Hematopoietic multipotent progenitor cell treated with erythropoietin and hydrocortisone succinate and interleukin-3 and kit ligand, for 17 days (in vitro differentiated cells): ENCODE measurements at places on chromosomes 12 and 14.

GRCh38 chr12:65938807-65939206 is 114.5 kb downstream of the HMGA2 start:
- DNase-seq: no peak

DNA sequence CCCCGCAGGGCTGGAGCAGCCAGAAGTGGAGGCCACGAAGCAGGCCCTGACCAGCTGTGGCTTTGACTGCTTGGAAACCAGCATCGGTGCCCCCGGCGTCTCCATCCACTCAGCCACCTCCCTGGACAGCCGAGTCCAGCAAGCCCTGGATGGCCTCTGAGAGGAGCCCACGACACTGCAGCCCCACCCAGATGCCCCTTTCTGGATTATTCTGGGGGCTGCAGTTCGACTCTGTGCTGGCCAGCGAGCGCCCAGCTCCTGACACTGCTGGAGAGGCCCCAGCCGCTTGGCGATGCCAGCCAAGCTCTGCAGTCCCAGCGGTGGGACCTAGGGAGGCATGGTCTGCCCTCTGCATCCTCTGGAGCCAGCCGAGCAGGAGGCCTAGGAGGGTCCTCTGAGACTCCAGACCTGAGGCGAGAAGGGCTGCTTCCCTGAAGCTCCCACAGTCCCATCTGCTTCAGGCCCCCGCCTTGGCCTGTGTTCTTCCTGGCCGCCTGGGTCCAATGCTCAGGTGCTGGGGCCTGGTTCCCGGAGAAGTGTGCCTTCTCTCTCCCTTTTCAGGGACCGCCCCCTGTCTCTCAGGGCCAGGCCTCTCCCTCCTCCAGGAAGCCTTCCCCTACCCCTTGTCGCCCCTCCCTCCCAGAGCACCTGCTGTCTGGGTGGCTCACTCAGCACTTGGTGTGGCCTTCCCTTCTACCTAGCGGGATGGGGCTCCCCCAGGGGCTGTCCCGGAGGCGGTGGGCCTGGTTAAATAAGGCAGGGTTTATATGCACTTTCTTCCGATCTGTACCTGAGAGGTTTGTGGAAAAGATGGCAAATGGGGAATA is 23.0 kb downstream of the MVK start:
- DNase-seq: no peak

- no peak for DNase-seq
Observed at GRCh38 chr14:37669242-37669641, 73.8 kb downstream of the TTC6 start.

DNA sequence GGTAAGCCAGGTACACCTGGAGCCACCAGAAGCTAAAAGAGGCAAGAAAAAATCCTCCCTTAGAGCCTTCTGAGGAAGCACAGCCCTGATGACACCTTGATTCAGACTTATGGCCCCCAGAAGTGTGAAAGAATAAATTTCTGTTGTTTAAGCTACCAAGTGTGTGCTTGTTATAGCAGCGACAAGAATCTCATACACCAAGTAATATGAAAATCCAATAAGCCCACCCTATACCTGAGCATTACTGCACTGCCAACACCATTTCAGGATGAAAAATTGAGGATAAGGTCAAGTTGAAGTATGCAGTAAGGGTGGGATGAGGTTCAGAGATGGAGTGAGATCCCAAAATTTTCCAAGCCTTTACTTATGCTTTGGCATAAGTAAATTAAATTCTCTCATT is 163.6 kb upstream of the CCDC196 start:
- no peak for DNase-seq

DNA sequence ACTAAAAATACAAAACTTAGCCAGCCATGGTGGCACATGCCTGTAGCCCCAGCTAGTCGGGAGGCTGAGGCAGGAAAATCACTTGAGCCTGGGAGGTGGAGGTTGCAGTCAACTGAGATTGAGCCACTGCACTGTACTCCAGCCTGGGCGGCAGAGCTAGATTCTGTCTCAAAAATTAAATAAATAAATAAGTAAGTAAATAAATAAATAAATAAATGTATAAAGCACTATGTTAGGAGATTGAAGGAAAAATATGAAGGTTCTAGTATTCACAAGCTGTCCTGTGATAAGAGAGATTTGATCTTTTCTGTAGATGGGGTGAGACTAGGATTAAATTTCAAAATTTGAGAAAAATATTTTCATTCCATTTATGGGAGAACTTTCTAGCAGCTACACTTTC is 5.7 kb downstream of the DNAJC22 start:
- DNase-seq: no peak

DNA sequence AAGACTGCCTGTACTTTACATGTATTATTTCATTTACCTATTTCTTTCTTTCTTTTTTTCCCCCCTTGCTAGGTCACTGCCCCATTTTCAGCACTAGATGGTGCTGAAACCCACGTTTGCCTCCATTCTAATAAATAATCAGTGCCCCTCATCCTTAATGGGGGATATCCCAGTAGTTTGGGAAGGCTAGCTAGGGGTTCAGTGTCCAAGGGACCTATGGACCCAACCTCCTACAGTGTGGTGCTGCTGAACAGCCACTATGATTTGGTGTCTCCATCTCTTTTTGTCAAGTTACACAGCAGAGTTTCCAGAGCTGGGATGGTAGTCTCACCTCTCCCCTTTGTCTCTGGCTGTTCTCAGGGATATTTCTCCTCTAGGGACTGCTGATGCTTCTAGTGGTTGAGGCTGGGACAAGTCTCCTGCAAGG is 6.5 kb upstream of the HCFC2 start:
- peak; percentile 46 for DNase-seq

GRCh38 chr12:18882690-18883089 is 144.8 kb downstream of the CAPZA3 start:
- DNase-seq: no peak

- DNase-seq: no peak
Observed at GRCh38 chr12:60935981-60936761, 1324.0 kb upstream of the USP15 start.

DNA sequence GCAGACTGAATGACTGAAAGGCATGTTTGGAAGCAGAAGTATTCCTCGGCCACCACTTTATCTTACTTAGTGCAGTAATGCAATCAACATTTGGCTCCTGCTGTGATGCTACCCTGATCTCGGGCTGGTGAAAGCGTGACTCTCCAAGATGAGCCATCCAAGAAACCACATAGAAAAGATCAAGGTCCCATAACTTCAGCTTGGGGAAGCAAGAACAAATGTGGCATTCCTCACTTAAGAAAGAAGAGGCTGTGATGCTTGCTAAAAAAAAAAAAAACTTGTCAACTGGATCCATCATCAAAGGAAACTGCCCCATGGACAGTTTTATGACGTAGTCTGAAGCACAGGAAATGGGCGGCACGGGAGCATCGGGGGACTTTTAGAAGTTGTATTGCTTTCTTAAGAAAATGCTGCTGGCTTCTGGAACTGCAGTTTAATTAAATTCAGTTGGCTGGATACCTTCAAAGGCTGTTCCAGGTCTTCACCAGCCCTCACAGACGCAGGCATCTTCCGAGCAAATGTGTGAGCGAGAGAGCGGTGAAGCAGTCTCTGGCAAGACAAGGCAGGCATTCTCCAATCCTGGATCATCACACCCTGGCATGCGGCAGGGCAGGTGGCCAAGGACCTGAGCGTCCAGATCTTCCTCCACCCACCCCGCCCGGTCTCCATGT is 38.2 kb upstream of the MAP1LC3B2 start:
- no peak for DNase-seq

GRCh38 chr12:104305349-104305748 is 1.8 kb downstream of the EID3 start:
- no peak for DNase-seq

DNA sequence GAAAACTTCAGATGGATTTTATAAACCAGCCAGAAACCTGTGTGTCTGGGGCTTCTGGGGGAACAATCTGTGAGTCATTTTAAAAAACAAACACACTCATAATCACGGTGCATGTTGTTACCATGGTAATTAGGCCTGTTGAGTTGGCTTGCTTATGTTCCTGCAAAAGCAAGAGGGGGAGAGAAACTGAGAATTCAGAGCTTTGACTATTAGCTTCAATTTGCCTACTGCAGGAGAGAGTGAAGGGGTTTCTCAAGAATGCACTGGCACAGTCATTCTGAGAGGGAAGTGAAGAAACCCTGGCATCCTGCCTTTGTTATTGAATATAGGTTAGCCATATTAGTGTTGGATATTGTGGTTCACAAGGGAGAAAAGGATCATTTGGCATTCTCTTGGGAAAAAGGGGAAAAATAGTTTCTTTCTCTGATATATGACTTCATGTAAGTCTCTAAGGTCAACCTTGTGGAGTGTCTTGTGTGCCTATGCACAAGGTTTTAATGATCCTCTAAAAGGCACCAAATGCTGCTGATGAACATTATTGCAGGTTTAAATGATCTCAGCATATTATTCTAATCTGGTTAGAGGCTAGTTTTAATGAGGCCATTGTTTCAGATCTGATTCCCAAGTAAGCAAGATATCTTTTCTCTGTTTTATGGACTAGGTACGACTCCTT is 12.9 kb downstream of the GNG2 start:
- no peak for DNase-seq

- DNase-seq: no peak
Observed at GRCh38 chr12:18868717-18869116, 130.8 kb downstream of the CAPZA3 start.

DNA sequence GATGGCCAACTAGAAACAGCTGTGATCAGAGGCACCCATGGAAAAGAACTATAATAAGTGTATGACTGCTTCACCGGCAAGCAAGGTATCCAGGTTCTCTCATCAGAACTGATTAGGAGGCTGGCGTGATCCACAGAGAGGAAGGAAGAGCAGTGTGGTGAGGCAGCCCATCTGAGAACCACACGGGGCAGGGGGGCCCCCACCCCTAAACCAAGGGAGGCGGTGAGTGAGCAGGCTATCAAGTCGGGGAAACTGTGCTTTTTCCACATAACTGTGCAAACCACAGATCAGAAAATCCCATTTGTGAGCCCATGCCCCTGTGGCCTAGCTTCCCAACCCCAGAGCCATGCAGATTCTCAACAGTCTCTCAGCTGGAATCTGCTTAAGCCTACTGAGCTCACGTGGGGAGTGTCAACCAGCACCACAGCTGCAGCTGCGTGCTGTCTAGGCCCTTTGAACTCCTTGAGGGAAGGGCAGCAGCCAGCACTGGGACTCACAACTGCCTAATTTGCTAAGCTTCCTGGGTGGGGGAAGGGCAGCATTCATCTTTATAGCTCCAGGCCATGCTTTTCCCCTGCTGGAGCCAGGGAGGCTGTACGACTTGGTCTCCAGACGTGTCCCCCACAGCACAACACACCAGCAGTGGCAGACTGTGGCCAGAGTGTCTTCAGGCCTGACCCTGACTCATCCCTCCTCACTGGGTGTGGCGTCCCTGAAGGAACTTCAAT is 444.4 kb upstream of the ATP2B1 start:
- no peak for DNase-seq

DNA sequence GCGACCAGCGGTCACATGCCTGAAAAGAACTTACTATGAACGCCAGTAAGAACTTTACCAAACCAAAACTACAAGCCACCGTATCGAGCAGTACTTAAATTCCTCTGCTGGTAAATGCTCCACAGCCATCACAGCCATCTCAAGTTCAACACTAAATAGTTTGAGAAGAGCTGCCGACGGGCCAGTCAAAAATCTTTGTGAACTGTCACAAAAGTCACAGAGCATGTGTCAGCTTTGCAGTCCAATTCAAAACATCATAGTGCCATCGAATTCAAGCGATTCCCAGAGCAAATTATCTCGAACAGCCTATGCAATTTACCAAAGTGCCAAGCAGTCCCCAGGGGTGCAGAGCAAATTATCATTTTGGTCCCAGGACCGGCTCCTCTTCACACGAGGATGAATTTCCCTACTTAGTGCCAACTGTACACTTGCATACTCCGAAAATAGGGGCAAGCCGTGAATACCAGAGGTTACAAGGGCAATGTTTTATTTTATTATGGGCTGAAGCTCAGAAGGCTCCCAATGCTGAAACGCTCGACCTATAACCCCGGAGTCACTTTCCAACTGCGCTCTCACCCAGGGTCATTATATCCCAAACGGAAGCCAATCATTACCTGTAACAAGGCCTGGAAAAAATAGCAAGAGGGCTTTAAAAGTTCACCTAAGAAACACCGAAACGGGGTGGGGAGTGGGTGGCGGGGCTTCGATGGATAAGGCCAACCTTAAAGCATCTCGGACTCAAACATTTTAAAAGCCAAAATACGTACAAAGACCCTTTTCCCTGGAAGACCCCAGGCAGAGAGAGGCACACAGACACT is 1.1 kb downstream of the LRP6 start:
- DNase-seq: peak; percentile 10

GRCh38 chr12:129902371-129903091 is 1.3 kb downstream of the TMEM132D start:
- DNase-seq: no peak

DNA sequence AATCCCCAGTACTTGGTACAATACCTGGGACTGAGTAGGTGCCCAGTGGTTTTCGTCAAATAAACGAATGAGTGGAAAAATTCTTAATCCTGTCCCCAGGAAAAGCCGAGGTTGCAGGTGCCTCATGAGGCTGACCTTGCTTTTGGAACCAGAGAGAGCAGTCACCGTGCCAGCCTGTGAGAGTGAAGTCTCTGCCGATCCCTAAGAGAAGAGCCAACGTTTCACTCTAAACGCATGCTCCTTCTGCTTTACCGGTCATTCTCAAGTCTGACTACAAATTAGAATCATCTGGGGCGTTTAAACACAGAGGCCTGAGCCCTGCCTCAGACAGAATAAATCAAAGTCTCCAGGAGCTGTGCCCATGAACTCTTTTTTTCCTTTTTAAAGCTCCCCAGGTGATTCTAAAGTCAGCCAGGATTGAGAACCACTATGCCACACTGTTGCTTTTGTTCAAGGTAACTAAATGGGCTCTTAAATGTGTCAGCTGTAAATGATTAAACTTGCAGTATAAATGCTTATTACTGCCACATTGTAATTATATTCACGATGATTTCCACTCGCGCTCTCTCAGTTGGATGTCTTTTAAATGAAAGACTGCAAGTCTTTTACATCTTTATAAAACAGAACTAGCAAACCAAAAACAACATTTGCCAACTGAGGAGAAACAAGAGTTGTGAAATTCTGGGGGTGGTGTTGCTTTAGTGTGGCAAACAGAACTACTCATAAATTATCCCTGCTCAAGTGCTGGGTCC is 26.9 kb downstream of the TCP11L2 start:
- DNase-seq: no peak

DNA sequence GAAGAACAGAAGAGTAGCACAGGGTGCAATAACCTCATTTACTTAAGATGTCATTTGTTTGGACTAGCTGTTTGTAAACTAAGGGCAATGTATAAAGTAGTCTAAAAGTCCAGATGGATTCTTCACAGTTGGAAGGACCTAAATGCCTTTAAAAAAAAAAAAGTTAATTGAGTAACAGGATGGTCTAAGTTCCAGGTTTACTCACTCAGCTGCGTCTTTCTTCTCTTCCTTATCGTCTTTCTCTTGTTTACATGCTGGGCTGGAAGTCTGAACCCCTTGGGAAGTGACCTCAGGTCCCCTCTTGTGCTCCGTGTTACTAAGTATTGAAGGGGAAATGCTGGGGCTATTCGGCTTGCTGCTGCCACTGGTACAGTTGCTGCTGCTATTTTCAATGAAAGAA is 82.5 kb downstream of the SH2B3 start:
- no peak for DNase-seq

- no peak for DNase-seq
Observed at GRCh38 chr12:57190037-57190436, 26.6 kb upstream of the NXPH4 start.
